Natural killer cell treated with Interleukin-12 subunit alpha and Interleukin-12 subunit beta and Interleukin-15 and Interleukin-18, amount 100 ng/mL, for 72 hours (primary cell): ENCODE measurements at places on chromosomes 3 and 15. TPM values are rescaled to one million over a fixed set of nuclear protein-coding genes. Genes with fewer than 3 reads are reported as not detected.

Gene LEKR1
- total RNA-seq, result 1.3 TPM

Gene SLC12A6
- total RNA-seq, result 67.3 TPM

- no peak for DNase-seq
Observed at GRCh38 chr3:77204788-77205187, 164.9 kb downstream of the ROBO2 start.

DNA sequence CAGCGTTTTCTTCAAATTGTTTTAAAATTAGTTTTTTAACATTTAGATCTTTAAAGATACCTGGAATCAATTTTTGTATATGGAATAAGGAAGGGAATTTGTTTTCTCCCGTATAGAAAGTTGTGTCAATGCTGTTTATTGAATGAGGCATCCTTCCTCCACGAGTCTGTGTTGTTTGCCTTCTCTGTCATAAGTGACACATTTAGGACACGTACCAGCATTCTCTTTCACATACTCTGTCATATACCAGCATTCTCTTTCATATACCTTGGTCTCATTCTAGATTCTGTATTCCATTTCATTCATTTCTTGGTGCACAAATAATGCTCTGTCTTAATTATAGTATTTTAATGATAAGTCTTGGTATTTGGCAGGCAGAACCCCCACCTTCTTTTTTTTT, 10.3 kb downstream of the ATP11B start:
- no peak for DNase-seq
